ENCODE measurements at places on chromosomes 11 and 22. TPM values are rescaled to one million over a fixed set of nuclear protein-coding genes. Genes with fewer than 3 reads are reported as not detected.

DNA sequence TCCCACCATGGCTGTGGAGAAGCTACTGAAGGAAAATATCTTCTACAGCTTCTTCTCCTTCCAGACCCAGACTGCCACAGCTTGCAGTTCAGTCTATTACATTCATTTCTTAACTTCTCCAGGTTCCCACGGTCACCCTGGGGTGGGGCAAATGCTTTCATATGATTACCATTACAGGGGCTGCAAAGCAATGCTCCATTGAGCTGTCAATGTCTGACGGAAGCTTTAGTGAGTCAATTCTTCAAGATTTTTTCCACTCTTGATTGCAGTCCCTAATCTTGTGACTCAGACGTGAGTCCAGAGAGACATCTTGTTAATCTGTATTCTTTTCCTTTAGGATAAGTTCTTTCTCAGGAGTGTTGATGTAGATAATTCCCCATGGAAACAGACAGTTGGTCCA, 233.4 kb upstream of the DDI1 start:
- DNase-seq, result no peak

SREBF2 gene
- 49.7 TPM for total RNA-seq

DNA sequence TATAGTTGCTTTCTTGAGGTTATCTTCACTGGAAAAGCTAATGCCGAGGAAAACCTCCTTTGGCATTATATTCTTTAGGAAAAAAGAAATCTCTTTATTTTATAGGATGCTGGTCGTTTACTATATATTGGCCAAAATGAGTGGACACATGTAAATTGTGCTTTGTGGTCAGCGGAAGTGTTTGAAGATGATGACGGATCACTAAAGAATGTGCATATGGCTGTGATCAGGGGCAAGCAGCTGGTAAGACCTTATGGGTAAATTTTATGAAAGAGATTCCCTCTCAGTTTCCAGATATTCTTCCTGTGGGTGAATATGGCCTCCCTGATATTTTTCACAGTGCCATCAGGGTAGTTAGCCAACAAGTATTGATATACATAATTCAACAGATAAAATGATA, 29.4 kb upstream of the TTC36 start:
- no peak for DNase-seq

DNA sequence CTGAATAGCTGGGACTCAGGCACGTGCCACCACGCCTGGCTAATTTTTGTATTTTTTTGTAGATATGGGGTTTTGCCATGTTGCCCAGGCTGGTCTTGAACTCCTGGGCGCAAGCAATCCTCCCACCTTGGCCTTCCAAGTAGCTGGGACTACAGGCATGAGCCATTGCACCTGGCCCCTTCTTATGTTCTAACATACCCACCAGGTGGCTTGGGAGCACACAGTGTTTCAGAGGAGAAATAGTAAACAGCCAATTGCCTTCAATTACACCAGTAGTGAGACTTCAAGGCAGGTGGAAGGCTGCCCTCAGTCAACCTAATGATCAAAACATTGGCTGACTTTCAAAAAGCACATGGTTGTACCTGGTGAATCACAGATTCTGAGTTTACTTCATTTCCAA, 167.2 kb downstream of the SWAP70 start:
- DNase-seq, result no peak

SCGB1A1 gene
- total RNA-seq, result 9.5 TPM

DNA sequence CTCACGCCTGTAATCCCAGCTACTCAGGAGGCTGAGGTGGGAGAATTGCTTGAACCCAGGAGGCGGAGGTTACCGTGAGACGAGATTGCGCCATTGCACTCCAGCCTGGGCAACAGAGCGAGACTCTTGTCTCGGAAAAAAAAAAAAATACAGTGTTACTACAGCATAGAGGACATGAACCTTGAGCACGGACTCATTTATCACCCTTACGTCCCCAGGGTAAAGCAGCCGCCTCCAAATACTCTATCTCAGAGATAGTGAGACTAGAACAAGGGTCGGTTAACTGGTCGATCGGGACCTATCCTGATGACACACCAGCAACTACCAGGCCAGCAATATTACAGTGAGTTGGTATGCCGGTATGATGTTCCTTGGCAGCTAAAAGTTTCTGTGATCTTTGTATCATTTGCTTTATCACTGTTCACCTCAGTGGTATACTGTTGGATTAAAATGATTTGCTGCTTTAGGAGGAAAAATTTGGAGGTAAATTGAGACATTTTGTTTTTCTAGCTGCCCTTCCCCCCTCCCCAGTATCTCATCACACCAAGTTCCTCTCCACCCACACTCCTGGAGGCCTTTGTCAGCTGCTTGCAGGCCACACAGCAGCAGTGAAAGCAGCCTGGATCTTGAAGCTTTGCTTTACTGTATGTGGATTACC, 7.0 kb upstream of the SIDT2 start:
- DNase-seq, result no peak

GRCh38 chr11:29018631-29019030, 910.4 kb downstream of the METTL15 start:
- no peak for DNase-seq

- no peak for DNase-seq
Measured at GRCh38 chr11:16867097-16867496, 128.7 kb downstream of the C11orf58 start.

LRRN4CL gene
- total RNA-seq, result 10.9 TPM

MAJIN gene
- not detected for total RNA-seq

DNA sequence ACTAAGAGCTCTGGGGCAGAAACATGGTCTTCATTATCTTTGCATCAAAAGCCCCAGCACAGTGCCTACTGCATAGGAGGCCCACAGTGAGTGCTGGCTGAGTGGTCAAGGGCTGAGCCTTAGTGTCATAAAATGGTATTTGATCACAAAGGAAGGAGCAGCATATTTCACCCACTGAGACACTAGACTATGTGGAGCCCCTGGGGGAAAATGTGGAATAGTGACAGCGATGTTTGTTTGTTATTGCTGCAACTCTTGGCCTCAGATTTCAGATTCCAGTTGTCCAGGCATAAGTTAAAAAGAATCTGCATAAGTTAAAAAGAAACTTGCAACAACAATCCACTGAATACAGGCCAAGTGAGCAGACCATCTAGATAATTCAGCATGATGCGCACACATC, 7.0 kb downstream of the KIRREL3 start:
- no peak for DNase-seq

MUC6 gene
- not detected for total RNA-seq

- no peak for DNase-seq
Measured at GRCh38 chr11:120717042-120717441, 205.5 kb downstream of the GRIK4 start.

DNA sequence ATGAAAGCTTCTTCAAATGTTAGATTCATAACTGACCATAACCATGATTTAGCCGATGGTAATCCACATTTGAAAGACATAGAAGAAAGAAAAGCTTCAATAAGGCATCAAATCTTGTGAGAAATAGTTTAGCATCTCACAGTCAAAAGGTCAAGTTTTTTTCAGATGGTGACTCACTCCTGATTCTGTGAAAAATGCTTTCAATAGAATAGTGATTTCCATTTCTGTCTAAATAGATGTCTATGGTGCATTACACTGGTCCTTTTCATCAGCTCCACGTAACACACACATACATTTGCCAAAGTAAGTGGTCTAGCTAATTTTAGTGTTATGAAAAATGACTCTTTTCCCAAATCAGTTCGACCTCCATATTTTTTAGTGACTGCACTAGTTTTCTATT, 139.2 kb downstream of the LRRC4C start:
- DNase-seq, result no peak

DNA sequence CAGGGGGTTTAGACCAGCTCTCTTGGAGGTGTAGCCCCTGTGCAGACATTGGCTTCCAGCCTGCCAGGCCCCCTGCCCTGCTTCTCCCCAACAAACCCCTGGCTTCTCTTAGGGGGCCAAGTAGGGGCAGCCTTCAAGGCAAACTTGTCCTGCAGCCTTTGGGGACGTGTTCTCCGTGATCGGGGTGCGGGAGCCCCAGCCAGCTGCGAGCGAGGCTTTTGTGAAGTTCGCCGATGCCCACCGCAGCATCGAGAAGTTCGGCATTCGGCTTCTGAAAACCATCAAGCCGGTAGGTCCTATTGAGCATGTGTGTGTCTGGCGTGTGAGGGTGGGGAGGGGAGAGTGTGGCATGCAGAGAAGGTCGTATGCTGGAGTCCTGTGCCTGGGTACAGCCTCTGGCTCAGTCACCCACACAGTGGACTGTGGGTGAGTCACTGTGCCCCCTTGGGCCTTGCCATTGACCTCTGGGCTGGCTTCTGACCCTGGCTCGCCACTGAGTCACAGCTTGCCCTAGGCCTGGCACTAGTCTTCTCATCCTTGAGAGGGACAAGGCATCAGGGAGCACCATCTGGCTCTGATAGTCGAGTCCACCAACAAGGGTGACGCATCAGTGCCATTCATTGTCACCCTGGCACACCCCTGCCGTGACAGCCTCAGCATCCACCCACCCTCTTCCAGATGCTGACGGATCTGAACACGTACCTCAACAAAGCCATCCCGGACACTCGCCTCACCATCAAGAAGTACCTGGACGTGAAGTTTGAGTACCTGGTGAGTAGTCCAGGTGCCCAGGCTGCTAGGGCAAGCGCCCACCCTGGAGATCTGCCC, 11.4 kb downstream of the SLC16A8 start:
- DNase-seq, result no peak

CSTF3 gene
- 44.0 TPM for total RNA-seq

DNA sequence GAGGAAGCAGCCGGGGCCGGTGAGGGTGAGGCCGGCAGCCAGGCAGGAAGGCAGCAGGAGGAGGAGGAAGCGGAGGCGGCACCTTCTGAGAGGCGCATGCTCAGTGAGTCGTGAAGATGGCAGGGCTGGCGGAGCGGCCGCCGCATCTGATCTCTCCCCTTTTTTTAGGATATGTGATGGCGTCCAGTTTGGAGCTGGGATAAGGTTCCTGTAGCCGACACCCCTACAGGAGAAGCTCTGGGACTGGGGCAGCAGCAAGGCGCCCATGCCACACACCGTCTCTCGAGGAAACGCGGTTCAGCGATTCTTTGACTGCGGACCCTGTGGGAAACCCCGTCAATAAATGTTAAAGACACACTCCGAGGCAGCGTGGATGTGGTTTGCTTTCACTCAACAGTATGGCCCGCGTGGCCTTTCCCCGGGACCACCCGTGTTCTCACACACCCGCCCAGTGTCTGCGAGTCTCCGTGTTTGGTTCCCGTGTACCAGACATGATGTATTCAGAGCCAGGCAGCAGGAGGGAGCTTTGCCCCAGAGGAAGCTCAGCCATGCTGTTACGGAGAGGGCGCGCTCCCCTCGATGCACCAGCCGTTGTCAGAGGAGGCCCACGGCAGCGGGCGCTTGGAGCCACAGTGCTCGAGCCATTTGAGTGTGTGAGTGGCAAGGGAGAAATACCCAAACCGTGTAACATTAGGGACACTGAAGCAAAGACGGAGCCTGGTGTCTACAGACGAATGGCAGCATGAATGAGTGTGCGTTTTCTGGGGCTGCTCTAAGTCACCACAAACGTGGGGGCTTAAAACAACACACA, 27.7 kb upstream of the PARVB start:
- no peak for DNase-seq

DNA sequence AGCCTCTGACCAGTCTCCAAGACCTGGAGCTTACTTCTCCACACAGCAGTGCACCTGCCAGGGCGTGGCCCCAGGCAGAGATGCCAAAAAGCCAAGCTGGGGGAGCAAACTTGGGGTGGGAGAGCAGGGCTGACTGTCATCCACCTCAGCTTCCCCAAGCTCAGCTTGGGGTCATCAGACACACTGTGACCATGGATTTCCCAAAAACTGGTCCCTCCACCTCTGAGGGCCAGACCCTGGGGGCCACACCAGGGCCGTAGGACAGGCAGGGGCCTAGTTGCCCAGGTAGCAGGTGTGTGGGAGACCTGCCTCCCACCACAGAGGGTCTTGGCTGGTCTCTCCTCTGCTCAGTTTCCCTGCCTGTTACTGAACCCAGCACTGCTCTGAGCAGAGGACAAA, 30.6 kb downstream of the ARVCF start:
- no peak for DNase-seq

DRG1 gene
- total RNA-seq, result 45.0 TPM

CHRNA10 gene
- 0.48 TPM for total RNA-seq

SLC22A12 gene
- not detected for total RNA-seq

DNA sequence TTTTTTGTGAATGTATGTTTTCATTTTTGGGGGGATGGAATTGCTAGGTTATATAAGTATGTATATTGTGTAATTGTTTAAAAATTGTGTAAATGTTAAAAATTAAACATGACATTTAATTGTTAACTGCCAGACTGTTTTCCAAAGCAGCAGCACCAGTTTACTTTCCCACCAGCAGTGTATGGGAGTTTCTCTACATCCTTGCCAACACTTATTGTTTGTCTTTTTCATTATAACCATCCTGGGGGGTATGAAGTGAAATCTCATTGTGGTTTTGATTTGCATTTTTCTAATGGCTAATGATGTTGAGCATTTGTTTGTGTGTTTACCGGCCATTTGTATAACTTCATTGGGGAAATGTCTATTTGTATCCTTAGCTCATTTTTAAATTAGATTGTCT, 31.7 kb upstream of the RRAS2 start:
- DNase-seq, result no peak

- DNase-seq, result no peak
Measured at GRCh38 chr22:30004101-30004500, 76.2 kb upstream of the HORMAD2 start.

DNA sequence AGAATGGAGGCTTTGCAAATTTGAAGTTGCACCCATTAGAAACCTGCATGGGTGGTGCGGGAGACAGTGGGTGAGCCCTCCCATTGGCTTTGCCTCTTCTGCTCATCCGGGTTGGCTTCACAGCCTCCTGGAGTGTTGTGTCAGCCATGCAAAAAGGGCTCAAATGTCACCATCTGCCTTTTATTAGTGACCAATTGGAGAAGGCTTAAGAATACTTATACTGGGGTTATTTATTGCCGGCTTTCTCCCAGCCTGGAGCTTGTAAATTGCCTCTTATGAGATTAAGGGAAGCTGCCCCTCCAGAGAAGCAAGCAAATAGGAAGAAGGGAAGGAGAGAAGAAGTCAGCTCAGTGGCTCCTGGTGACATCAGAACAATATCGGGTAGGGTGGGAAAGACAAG, 182.6 kb downstream of the ST3GAL4 start:
- no peak for DNase-seq

POU2AF3 gene
- 2.5 TPM for total RNA-seq

DNA sequence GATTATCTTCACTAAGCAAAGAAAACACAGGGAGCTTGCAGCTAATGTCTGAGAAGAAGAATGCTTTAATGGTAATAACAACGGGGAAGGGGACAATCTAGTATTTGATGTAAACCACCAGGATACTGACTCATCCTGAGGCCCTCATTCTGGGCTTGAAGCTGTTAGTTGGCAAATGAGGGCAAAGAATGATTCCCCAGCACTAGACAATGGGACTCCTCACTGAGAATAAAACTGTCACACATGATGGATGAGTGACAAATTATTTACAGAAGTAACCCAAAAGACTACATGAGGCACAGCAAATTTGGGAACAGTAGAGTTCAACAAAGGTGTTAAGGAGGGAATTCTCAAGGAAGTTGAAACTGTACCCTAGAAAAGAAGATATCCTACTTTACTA, 76.3 kb downstream of the FAM168A start:
- DNase-seq, result no peak

C11orf97 gene
- total RNA-seq, result not detected

DNA sequence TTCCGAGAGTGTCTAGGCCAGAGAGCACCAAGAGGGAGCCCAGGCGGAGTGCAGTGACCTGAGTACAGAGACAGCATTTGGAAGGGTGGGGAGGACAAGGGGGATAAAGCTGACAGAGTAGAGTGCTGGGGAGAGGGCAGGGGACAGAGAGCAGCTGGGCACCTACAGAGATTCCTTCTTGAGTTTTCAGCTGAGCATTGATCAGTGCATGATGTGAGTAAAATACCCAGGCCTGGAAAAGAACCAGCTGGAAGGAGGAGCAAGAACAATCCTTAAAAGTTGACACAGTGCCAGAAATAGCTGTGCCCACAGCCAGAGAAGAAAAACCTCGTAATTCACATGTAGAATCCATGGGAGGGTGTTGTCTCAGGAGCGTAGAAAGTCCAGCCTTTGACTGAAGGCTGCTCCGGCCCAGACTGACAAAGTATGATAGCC, 33.9 kb upstream of the PANX2 start:
- DNase-seq, result no peak

Measured in urinary bladder (tissue), 4 donors.